Tibial nerve (tissue), 4 donors: ENCODE measurements at places on chromosomes 3 and 15.
A peak's percentile ranks its signal among the peaks of the same experiment; 100 is the strongest.

DNA sequence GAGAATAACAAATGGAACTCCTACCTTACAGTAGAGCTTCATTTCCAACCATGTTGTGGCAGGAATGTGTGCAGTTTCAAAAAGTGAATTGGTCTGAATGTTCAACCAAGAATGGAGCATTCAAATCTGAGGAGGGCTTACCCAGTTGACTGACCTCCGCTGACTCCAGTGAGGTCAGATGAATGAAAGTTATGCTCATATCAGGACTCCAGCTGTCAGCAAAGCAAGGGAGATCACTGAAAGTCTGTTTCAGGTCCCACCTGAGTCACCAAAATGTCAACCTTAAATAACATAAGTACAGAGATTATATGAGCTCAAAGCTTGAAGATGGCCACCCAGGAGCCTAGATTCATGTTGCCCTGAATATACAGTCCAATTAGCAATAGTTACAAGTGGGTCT, 473.5 kb downstream of the RBMS3 start:
- DNase-seq: no peak

GRCh38 chr3:142298626-142299025, 73.2 kb upstream of the GK5 start:
- no peak for DNase-seq

- DNase-seq: no peak
Measured at GRCh38 chr15:74517096-74517495, 23.9 kb upstream of the ARID3B start.

- DNase-seq: no peak
Measured at GRCh38 chr15:78778422-78778821, 32.8 kb downstream of the ADAMTS7 start.

- peak; percentile 21 for DNase-seq
Measured at GRCh38 chr3:8561370-8561769, 59.7 kb downstream of the LMCD1 start.

GRCh38 chr3:69248436-69248835, 126.0 kb upstream of the LMOD3 start:
- no peak for DNase-seq

GRCh38 chr3:150020527-150020926, 49.8 kb upstream of the PFN2 start:
- no peak for DNase-seq
